CD4-positive, alpha-beta T cell treated with Interferon gamma for 1 hour (primary cell): ENCODE measurements at places on chromosomes 16 and 17.

DNA sequence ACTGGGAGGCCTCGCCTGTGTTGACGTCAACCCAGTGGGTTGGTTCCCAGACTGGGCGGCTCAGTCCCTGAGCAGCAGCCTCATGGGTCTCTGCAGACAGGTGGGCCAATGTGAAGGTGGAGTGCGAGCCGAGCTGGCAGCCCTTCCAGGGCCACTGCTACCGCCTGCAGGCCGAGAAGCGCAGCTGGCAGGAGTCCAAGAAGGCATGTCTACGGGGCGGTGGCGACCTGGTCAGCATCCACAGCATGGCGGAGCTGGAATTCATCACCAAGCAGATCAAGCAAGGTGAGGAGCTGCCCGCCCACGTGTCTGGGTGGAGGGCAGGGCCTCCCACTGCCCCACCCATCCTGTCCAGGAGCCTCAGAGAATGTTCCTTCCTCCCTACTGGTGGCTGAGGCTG, 44.1 kb downstream of the MRC2 start:
- DNase-seq: no peak

DNA sequence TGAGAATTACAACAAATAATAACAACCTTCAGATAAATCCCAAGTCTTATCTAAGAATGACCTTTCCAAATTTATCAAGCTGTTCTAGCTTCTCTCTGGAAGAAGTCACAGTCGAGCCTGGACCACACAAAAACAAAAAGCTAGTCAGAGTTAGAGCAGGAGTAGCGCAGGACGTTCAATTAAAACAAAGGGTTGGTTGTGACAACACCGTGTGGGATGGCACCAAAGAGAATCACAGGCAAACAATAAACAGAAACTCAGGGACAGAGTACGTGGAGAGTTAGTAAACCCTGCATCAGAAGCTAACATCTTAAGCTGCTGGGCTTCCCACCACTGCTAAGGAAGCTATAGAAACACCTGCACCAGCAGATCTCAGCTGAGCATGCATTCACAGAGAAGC, 23.8 kb downstream of the ARHGAP17 start:
- DNase-seq: no peak

GRCh38 chr16:86573215-86573614, 5.1 kb upstream of the FOXL1 start:
- DNase-seq: no peak

DNA sequence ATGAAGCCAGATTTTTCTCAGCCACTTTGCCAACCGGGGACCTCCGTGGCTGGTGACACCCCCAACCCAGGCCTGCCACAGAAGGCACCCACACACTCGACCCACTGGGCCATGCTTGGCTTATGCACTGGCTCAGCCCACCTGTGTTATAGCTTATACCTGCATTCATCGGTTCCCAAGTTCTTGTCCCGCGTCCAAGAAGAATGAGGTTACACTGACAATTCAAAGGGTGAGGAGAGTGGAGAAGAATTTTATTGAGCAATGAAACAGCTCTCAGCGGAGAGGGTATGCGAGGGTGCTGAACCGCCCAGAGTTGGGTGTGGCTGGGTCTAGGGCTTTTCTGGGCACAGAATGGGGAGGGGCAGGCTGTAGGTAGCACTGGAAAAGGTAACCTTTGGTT, 22.2 kb upstream of the CDH15 start:
- DNase-seq: no peak

GRCh38 chr17:62929320-62929719, 36.7 kb upstream of the TANC2 start:
- DNase-seq: no peak

DNA sequence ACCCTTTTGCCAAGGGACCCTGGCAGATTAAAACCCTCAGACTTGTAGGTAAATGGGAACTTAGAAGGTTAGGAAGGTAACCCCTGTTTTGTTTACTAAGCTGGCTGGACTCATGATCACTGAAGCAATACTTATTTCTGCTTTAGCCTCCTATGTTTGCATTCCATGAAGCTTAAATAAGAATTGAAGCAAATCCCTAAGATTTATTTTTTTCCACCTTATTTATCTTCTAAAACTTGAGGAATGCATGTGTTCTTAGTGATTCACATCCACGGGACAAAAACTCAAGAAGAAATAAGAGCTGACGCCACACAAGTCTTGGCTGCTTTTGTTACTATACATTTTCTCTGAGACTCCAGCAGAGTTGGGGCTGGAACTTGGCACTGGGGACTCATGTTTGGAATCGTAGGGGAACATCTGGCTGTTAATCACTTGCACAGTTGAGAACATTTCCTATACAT, 35.5 kb downstream of the CLUAP1 start:
- no peak for DNase-seq

DNA sequence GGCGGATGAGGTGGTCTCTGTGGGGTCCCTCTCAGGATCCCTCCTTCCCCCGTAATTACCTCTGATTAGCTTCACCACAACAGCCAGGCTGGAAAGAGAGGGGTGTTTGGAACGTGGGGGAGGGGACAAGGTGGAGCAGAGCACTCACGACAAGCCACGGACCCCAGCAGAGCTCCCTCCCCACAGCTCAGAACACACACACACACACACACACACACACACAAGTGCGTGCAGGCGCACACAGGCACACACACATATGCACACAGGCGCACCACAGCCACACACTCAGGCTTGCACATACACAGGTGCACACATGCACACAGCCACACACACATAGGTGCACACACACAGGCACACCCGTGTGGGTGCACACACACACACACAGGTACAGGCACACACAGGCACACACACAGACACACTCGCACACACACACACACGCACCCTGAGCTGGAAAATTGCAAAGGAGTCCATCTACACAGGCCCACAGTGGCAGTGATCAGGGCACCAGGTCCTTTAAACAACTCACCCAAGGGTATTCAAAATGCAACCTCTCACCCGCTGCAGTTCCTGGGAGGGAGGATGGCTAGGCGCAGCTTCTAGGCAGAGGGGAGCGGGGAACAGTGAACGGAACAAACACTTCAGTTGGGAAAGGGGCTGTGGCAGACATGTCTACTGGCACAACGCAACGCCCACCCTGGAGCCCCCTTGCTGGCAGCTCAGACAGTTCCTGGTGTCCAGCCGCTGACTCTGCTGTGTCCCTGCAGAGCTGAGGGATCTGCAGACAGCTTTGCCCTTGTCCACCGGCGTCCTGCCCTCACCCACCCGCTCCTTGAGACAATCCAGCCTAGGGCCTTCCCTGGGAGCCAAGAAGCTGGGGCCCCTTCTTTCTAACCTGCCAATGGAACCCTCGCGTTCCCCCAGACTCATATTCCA, 59.9 kb upstream of the DLX4 start:
- no peak for DNase-seq
